GOT3 (cell line): ENCODE measurements at places on chromosomes 16 and 17.

DNA sequence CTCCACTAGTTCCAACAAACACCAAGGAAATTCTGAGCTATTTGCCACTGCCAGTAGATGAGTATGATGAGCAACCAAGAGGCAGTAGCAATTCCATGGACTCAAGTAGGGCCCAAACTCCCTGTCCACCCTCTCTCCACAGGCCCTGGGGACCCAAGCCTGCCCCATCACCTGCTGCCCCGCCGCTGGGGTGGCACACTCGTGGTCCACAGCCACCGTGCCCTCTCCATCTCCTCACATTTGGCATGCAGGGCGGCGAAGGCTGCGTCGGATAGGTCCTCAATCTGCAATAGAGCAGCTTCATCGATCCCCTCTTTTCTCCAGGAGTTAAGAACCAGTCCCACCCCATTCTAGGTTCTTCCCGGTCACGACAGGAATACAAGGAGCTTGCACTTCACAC is 33.9 kb downstream of the STH start:
- DNase-seq: no peak

DNA sequence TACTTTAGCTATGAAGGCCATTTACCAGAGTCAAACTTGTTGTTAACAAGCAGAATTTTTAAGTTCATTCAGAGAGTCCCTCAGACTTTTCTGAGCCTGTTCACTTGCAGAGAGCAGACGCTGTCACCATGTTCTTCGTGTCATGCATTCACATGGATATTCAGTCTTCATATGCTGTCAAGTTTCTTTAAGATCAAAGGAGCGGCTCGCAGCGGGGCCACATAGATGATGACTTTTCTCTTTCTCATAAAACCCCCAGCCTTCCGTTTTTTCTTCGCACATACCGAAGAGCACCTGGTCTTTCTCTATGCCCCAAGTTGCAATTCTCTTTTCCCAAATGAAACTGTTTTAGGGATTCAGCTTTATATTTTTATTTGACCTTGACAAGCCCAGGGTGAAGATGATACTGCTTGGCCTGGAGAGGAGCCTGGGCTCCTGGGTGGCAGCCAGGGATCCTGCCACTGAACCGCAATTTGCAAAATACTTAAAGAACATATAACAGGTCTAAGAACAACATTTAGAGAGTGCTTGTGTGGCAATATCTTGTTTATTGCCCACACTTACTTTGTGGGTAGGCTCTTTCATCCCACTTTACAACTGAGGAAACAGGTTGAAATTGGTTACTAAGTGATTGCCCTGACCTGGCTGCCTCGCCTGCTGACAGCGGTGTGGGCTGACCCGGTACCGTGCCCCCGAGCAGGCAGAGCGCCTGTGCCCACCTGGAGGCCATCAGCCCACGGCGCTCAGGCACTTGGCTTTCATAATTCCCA is 22.9 kb downstream of the SEC14L1 start:
- DNase-seq: no peak

DNA sequence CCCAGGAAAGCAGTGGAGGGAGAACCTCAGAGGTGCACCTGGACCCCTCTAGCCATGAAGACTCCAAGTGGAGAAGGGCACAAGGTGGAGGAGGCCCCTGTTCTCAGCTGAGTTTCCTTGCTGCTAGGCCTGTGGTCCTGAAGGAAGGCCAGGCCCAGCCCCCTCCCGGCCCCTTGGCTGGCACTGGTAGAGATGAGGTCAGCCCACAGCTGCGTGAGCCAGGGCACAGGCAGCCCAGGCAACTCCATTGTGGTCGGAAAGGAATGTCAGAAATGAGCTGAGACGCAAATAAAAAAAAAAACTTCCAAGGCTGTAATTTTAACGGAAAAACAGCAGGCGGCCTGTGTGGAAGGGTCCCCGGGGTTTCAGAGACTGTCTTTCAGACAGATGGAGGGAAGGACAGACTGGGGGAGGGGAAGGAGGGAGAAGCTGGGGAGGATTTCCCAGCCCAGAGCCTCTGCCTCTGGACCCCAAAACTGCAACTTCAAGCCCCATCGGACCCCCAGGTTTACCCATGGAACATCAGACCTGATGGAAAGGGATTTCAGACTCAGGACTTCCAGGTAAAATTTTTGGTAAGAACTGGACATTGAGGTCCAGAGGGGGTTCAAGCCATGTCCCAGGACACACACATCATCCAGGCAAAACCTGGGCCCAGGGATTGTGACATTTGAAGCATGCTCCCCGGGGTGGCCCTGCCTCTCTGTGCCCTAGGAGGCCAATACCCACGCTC is 25.6 kb upstream of the MRPS23 start:
- DNase-seq: peak; percentile 76

DNA sequence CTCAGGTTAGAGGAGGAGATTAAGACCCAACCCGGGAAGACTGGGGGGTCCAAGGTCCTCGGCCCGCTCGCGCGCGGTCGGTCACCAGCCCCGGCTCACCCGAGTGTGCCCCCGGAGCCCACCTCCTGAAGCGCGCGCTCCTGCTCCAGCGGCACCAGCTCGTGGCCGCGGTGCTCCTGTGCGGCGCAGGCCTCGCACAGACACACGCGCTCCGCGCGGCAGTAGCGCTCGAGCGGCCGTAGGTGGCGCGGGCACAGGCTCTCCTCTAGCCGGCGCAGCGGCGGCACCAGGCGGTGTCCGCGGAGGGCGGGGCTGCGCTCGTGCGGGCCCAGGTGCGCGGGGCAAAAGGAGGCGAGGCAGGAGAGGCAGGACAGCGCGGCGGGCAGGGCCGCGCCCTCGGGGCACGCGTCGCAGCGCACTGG is 618 bp downstream of the TRIM47 start:
- DNase-seq: peak; percentile 34

DNA sequence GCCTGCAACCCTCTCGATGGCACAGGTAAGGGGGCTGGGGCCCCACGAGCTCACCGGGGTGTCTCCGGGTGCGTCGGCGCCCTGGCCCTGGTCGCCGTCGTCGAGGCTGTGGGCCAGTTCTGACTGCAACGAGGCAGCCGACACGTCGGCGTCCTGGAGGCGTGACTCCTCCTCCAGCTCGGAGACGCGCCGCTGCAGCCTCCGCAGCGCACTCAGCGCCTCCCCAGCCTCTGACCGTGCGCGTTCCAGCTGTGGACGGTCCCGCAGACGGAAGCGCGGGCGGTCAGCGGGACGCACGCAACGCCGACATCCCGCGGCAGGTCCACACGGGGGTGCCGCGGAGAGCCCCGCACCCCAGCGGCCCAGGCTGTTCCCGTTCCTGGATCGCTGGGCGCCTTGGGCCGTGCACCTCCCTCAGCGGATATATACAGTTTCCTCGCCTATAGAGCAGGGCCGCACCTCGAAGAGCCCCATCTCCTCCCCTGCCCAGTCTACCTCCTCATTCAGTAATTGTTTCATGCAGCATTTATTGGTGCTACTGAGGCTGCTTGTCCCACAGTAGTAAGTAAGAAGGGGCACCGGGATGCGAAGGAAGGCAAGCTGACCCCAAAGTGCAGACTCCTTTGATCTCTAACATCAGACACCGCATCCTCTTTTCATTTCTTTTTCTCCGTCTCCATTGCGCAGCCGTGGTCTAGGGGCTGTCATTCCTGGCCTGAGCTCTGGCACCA is 5.8 kb downstream of the THOC6 start:
- no peak for DNase-seq

DNA sequence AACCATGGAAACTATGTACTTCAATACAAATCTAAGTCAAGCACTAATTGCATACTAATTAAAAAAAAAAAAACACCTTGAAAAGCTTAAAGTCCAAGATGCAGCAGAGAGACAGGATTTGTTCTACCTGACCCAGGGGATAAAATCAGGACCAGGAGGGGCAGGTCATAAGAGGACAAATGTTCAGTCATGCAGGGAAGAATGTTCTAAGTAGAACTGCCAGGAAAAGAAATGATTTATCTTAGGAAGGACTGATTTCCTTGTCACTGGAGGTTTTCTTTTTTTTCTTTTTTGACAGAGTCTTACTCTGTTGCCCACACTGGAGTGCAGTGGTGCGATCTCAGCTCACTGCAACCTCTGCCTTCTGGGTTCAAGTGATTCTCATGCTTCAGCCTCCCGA is 9.1 kb upstream of the GHDC start:
- DNase-seq: no peak

DNA sequence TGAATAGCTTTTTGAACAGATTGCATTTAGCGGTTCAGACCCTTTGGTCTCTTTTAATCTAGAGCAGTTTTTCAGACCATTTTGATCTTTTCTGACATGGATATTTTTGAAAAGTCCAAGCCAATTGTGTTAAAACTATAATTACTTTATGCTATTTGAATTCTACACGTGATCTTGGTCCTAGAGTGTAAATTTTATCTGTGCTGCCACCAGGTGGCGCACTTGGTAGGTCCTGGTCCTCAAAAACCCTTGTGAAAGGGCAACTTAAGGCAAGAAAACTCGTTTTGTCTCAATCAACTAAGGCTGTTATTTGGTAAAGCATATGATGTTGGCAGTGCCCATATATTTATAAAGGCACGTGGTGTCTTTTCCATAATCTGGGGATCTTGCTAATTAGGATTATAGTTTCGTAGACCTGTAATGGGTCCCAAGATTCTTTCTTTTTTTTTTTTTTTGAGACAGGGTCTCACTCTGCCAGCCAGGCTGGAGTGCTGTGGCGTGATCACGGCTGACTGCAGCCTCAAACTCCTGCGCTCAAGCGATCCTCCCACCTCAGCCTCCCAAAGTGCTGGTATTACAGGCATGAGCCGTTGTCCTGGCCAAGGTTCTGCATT is 43.9 kb upstream of the TEX2 start:
- peak; percentile 15 for DNase-seq

DNA sequence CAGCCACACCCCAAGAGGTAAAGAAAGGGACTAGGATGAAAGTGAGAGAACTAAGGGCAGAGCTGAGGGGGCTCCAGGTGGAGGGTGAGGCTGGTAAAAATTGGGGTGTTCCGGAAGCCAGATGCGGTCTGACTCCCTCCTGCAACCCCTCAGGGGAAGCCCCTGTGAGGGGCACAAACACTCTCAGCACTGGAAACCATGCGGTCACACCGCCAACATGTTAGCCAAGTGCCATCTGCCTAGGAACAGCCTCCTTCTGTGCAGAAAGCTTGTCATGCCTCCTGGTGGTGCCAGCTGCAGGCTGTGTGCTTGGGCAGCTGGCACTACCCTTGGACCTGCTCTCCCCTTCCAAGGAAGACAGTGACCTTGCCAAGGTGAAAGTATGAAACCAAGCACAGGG is 83.5 kb upstream of the RPL38 start:
- DNase-seq: no peak

DNA sequence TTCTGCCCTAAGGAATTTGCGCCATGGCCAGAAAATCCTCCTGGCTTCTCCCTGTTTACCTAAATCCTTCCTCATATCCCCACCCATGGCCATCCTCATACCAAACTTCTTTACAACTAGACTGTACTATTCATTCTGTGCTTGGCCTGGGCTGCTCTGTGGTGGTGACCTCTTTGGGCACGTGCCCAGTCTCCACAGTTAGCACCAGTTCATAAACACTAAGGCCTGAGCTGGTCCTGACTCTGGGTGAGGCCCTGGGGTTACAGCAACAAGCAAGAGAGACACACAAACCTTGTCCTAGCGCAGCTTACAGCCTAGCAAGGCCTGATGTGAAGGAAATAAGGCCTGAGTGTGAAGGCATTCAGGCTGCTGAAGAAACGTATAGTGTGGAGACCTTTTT is 3.1 kb upstream of the ATXN7L3 start:
- DNase-seq: no peak

DNA sequence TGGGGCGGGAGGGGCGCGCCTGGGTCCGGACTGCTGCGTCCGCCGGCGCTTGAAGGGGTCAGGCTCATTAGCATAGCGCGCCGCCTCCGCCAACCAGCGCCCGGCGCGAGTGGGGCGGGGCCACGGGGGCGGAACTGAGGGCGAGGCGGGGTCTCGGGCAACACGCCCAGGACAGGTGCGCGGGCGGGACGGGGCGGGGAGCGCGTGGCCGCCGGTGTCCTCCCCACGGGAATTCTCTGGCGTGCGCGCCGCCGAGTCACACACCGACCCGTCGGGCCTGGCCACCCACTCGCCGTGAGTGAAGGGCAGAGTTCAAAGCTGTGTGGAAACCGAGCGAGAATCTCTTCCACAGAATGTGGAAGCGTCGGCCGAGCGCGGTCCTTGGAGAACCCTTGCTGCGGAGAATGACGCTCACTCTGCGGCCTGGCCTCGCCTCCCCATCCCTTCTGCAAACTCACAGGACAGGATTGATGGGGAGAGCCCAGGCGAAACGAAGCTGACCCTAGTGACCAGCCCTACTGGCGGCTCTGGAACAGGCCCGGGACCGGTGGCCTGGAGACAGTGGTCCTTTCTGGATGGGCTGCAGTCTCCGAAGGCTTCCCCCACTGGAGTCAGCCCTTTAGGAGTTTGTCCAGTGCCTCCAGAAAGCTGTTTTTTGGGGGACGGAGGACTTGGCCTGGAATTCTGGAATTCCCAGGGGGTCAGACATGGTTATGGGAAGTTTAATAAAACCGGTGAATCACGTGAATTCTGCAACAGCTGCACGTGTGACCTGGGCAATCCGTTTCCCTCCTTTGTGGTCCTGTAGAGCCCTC is at the start of gene SNAI3:
Gene SNAI3 (minus strand): TSS at position 69 of the 815 bp plus-strand sequence. CDS start 101 bp downstream, outside the sequence.
- no peak for DNase-seq

DNA sequence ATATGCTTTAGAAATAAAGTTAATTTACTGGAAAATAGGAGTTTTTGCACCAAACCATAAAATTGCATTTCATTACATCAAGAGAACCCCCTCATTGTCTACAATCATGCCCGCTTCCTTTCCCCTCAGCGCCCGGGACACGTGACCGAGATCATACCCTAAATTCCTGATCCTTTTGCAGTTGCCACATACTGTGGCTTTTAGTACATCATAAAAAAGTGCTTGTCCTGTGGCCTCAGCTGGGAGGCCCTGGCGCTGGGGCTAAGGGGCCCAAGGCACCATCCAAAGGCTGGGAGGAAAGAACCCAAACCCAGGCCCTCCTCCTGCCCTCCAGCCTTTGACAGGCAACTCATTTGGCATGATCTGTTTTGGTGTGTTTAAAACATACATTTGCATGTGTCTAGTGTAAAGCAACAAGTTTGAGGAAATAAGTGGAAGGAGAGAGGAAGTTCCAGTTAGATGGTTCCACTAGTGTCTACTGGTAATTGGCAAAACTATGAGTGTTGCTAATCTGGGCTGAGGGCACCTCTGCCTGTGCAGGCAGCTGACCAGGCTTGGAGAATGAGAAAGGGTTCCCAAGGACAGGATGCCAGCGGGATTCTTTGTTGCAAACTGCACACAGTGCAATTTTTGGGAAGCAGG is 6.0 kb downstream of the CDK5R1 start:
- DNase-seq: no peak

DNA sequence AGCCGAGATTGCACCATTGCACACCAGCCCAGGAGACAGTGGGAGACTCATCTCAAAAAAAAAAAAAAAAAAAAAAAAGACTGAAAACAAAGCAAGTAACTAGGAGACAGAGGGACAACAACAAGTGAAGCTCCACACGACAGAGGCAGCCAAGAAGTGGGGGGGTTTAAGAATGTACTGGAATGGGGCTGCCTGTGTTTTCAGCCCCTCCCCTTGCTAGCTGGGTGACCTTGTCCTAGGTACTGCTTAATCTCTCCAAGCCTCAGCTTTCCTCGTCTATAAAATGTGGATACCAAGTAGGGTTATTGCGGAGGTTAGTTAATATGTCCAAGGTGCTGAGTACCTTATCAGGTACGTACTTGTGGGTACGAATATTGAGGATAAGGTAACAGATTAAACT is 163.8 kb upstream of the CACNG5 start:
- no peak for DNase-seq

- DNase-seq: no peak
Measured at GRCh38 chr16:46850619-46851555, 19.9 kb upstream of the C16orf87 start.

- no peak for DNase-seq
Measured at GRCh38 chr17:12592941-12593340, 72.7 kb upstream of the MYOCD start.

GRCh38 chr17:43673516-43674323 is 12.0 kb upstream of the MEOX1 start:
- DNase-seq: no peak
